ENCODE measurements at places on chromosomes 12 and 14.

- no peak for DNase-seq
Observed at GRCh38 chr12:3222979-3223378, 145.8 kb downstream of the TSPAN9 start.

- no peak for DNase-seq
Observed at GRCh38 chr14:77531071-77531470, 32.5 kb upstream of the ISM2 start.

DNA sequence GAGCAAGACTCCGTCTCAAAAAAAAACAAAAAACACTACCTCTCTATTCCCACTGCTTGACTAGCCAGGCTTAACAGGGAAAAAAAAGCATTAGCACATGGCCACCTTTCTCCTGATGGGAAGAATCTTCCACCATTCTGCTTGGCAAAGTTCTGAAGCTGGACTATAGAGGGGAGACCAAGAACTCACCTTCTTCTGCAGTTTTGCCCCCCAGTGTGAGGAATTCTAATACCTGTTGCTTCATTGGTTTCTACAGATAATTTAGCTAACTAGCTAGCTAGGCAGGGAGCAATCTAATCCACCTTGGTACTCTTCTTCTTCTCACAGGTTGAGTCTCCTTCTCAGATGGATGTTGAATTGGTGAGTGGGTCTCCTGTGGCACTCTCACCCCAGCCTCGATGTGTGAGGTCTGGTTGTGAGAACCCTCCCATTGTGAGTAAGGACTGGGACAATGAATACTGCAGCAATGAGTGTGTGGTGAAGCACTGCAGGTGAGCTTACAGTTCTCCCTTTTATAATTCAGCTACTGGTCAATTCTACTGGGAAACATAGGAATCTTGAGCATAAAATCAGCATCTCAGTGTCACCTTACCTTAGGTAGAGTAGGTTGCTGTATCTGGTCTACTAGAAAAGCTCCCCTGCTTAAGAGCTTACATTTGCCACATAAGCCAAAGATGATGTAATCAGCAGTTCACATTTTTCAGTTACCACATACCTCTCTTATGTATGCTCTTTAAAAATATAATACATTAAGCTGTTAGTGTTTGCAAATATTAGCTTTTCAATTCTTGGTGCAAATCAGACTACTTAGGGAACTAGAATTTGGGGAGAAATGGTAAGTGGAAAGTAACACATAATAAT lies 16.0 kb downstream of the METTL3 start:
- DNase-seq = no peak

DNA sequence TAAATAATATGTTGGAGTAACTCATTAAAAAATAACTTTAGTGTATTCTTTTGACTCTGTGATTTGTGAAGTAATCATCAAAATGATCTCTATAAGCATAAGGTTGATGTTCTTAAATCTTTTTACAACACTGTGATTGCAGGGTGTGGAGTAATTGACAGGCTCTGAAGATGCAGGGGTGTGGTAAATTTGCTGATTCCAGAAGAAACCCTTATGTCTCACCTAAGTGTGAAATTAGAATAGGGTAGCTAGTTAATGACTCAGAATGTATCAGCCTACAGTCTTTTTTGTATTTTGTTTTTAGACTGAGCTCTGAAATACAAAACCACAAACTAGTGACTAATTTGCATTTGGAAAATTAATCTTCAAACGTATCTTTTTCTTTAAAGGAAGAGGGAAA lies 5.9 kb downstream of the PRPF39 start:
- DNase-seq = no peak

- peak; percentile 56 for DNase-seq
Observed at GRCh38 chr12:64102339-64102738, 119.8 kb downstream of the KICS2 start.

DNA sequence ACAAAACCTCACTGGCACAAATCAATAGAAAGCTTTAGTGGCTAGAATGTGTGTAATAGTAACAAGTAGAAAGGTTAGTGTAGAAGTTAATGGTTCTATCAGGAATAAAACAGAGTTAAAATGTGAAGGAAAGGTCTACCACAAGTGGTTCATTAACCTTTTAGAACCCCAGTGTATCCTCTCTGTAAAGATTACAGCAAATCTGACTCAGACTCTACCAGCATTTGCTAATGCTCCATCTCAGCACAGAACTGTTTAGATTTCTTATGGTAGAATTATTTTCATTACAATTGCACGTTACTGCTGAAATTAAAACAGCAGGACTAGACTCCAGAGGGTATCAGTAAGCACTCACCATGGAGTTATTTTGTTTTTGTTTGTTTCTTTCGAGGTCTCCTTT lies 609.0 kb upstream of the LMO3 start:
- no peak for DNase-seq

DNA sequence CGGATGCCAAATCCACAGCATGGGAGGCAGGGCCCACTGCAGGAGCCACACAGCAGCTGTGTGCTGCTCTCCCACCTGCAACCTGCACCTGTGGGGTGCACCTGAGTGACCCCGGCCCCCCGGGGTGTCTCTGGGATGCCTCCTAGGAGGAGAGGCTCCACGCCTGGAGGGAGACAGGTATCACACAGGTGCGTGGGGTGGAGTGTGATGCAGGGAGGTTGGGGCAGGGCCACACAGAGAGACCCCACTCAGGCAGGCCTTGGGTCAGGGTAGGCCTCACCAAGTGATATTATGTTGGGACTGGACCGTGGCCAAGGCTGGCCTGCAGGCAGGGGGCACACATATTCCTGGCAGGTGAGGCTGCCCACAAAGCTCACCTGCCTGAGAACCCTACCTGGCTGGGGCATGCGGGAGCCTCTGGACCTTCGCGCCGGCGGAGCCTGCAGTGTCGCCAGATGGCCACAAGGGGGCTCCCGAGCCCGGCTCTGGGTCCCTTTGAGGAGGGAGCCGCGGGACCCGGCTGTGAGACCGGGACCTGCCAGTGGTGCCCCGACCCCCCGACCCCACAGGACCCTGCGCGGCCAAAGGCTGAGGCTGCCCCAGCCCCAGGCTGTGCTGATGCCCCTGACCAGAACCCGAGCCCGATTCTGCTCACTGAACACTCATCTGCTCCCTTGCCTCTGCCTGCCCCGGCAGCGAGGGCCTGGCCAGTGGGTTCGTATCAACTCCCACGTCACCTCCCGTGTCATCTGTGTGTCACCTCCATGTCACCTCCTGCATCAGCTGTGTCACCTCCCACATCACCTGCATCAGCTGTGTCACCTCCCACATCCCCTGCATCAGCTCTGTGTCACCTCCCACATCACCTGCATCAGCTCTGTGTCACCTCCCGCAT lies 11.4 kb downstream of the TMEM121 start:
- DNase-seq = no peak

DNA sequence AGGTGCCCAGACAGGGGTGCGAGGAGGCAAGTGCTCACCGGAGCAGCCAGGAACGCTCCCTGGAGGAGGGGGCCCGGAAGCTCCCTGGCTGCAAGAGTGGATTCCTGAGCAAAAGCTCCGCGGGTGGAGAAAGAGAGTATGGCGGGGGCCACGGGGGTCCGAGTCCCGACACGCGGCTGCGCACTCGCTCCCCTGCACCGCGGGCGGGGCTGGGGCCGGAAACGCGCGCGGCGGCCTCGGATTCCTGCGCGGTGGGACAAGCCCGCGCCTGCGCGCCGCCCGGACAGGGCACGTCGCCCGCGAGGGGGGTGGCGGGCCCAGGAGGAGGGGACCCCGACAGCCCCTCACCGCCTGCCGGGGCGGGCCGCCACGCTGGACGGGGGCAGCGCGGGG lies 27.8 kb upstream of the GPR132 start:
- DNase-seq = no peak

DNA sequence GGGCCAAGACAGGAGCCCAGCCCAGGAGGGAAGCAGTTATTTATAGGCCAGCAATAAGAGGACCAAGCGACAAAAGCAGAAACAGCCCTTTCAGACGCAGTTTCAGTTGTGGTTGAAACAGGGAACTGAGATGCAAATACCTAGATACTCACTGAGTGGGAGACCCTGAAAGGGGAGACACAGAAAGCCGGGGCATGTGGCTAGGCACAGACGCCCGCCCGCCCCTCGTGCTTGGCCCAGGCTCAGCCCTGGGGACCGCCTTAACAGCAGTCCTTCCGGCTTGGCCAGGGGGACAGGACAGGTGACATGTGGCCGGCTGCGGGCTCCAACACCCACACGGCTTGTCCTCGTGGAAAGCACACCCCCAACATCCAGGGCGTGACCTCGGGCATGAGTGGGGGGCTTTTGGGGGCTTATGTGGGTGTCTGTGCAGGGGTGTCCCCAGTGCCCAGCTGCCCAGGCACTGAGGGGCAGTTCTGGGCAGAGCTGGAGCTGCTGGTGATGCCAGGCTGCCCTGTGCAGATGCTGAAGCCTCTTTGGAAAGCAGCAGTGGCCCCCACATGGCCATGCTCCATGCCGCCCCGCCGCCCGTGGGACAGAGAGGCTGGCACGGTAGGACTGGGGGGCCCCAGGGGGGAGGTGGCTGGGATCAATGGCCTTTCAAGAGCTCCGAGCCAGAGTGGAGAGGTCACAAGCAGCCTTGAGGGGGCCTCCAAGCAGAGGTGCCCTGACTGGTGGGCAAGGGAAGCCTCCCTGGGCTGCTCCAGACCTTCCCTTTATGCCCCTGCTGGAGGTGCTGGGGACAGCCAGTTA lies 2.1 kb downstream of the PLD4 start:
- DNase-seq = no peak

DNA sequence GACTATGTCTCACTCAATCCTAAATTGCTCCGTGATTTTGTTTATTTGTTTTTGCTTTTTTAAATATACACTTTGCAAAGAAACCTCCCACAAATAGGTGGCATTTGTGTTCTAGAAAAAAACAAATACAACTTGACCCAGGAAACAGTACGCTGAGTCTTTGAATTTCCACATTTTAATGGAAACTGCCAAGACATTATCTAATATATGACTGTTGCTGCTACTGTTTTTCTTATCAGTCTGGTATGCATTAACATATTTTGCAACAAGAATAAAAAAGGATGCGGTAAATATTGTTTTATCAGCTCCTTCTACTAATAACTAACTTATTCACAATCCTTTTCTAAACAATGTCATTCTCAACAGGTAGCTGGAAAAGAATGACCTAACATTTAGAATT lies 187.4 kb downstream of the LRIG3 start:
- no peak for DNase-seq

GRCh38 chr12:106774808-106775524 lies 484 bp downstream of the RIC8B start:
- DNase-seq = no peak

DNA sequence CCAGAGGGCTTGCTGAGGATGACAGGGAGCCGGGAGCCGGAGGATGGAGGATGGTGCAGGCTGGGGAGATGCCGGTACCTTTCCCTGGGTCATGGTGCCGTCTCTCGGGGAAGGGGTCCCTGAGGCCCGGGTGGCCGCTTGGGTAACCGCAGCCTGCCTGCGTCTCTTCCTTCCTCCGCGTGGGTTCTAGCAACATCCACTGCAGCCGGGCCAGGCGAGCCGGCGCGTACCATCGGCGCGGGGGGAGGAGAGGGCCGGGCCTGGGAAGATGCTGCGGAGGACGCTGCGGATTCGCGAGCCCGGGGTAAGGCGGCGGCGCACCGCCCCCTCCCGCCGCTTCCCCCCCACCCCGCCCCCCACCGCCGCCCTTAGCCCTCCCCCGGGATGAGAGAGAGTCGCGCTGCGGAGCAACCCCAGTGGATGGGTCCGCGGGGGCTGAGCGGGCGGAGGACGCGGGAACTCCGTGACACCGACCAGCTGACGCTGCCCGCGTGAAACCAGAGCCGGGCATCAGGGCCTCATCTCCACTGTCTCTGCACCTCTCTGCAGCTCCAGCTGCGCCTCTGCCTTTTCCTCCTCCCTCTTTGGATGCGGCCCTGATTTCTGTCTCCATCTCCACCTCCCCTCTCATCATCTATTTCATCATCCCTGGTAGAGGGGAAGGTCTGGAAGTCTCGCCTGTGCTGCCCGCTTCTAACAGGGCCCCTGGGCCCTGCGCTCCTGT lies at the start of gene FAIM2:
FAIM2 (minus strand) TSS at position 201 of the 724 bp plus-strand sequence; CDS start at position 93, 108 bp downstream.
- peak; percentile 29 for DNase-seq

GRCh38 chr12:57240926-57241401 lies 10.0 kb downstream of the STAC3 start:
- no peak for DNase-seq

DNA sequence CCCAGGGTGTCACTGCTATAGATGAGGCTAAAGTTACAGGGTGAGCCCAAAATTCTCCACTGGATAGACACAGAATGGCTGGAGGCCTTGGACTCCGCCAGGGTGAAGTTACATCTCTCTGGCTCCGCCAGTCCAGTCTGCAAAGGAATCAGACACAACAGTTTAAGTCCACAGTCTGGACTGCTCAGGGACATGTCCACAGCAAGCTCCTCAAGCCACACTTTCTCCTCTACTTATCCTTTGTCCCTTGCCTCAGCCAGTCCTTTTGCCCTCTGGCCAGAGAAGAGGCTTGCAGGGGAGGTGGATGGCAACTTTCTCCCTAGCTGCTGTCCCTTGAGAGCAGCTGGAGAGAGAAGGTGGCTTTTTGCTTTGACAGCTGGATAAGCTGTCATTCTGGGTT lies 28.0 kb downstream of the PTPRB start:
- DNase-seq = no peak

DNA sequence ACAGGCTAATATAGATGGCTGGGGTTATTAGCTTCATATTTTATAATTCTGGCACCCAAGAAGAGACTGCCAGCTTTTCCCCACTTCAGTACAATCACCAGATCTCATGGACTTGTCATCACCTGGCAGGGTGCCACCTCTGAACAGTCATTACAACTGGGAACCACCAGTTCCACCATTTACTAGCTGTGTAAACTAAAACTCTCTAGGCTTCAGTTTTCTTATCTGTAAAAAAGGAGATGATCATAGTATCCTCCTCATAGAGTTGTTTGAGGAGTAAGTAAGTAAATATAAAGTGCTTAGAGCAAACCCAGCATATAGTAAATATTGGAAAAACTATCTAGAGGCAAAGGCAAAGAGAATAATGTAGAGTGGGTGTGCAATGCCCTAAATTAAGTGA lies 19.3 kb downstream of the CPNE8 start:
- peak; percentile 76 for DNase-seq

- no peak for DNase-seq
Observed at GRCh38 chr12:108755481-108755880, 24.2 kb upstream of the CORO1C start.

DNA sequence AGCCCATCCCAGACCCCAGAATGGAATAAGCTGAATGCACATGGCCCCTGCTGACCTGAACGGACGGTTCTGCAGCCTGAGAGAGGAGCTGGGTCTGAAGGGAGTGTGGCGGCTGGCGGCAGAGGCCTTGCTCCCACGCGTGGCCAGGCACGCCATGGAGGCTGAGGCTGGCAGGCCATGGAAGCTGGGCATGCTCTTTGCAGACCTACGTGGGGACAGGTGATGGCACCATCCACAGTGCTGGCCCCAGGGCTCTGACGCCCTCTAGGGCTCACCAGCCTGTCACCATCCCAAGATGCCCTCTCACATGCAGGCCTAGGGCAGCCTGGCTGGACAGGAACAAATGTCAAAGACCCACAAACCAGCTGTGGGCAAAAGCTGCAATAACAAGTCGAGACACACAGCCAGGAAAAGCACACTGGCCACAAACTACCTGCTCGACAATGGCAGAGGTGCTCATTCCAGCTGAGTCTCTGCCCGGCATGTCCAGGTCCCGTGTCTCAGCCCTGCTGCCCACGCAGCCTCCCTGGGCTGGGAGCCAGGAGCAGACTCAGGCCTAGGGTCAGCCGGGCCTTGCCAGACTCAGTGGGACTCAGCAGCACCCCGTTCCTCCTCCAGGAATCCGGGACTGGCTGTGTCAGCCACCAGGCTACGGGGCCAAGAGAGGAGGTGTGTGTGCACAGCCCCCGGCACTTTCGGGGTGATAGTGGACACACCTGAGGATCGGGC lies 19.7 kb downstream of the BTBD6 start:
- DNase-seq = no peak

GRCh38 chr12:5989621-5990020 lies 44.6 kb upstream of the ANO2 start:
- DNase-seq = no peak

GRCh38 chr14:104361921-104362681 lies 217.5 kb upstream of the C14orf180 start:
- no peak for DNase-seq
